Stimulated activated CD4-positive, alpha-beta T cell treated with anti-CD3 and anti-CD28 coated beads, Interleukin-1b, Interleukin-23, amount 100 ng/mL, for 1 hour (primary cell): ENCODE measurements at places on chromosomes 3 and 15.

DNA sequence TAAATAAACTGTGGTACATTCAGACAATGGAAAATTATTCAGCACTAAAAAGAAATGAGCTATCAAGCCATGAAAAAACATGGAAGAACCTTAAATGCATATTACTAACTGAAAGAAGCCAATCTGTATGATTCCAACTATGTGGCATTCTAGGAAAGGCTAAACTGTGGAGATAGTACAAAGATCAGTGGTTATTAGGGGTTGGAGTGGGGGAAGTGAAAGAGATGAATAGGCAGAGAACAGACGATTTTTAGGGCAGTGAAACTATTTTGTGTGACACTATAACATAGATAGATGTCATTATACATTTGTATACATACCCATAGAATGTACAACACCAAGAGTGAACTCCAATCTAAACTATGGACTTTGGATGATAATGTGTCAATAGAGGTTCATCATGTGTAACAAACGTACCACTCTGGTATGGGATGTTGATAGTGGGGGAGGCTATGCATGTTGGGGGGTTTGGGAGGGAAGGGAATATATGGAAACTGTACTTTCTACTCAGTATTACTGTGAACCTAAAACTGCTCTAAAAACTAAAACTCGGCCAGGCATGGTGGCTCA lies 29.0 kb downstream of the RAB27A start:
- DNase-seq: no peak

DNA sequence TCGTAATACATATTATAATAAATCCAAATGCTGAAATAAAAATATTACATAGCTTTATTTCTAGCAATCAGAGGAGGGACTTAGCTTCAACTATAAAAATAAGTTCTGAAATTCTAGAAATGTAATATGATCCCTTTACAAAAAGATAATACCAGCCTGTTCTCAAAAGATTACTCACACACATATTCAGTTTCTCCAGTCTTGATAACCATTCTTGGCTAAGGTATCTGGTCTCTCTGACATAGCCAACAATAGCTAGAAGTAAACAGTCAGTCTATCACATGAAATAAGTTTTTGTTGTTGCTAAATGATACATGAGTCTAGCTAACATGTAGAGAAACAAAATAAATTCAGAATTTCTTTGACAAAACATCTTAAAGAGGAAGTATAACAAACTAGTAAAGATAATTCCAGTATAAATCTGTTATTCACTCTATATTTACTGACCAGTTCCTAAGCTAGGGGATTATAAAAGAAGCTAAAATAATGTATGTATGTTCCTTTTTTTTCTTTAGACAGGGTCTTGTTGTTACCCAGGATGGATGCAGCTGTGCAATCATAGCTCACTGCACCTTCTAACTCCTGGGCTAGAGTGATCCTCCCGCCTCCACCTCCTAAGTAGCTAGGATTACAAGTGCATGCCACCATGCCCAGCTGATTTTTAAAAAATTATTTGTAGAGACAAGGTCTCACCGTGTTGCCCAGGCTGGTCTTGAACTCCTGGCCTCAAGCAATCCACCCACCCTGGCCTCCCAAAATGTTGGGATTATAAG lies 170.6 kb downstream of the TBL1XR1 start:
- DNase-seq: no peak

DNA sequence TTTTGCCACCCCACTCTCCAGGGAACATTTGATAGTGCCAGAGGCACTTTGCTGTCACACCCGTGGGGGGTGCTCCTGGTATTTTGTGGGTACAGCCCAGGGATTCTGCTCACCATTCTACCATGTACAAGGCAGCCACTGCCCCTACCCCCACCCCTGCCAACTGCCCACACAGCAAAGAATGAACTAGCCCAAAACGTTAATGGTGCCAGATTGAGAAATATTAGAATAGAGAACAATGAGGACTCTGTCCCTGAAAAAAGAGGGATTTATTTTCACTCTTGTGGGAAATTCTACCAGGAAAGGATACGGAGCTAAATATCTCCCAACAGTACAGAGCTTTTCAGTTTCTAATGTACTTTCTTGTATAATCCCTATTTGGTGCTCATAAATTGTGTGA lies 154.5 kb upstream of the SUCLG2 start:
- no peak for DNase-seq

GRCh38 chr3:157958457-157958856 lies 147.8 kb downstream of the SHOX2 start:
- no peak for DNase-seq

DNA sequence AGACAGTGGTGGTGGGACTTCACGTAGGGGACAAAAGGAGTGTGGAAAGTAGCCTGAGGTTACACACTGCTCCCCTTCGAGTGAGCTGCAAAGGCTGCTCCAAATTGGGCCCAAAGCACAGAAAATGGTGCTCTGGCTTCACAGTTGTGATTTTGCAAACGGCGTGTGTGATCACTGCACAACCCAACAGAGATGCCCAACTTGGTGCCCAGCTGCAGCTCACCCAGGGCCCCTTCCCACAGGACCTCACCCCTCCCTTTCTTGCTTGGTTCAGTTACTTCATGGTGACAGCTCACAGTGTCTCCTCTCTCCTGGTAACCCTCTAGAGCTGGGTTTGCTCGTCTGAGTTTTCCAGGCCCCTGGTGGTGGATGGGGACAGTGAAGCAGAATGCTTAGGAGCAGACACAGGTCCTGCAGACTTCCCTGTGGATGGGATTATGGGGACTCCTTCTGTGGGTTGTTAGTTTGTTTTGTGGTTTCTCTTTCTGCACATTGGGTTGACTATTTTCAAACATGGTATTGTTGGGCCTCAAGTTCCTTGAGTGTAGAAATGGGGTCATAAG lies 98.3 kb downstream of the TOP2B start:
- DNase-seq: no peak

DNA sequence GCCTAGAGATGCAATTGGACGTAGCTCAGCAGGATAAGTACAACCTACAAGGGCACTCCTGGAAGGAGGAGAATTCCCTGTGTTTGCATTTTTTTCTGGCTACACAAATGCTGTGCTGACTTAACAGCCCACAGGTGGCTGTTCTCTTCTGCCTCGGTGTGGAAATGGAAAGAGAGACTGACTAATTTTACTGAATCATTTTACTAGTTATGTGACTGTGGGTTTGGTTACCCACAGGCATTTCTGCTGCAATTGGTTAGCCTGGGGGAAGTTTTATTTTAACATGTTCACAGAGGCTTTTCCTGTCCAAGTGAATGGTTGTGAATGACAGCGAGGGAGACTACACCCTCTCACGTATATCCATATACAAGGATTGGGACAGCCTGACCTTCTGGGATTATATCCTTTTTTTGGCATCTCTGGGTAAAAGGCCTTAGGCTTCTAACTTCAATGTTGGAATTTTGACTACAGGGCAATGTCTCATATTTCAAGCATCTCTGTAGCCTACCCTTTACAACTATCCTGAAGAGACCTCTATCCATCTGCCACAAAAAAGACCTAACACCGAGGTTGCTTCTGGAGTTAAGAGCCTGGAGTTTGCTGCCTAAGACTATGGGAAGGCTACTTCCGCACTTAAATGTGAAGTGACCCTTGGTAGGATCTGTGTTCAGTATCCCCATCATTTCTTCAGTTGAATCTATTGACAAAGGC lies 67.2 kb upstream of the TP63 start:
- DNase-seq: no peak

DNA sequence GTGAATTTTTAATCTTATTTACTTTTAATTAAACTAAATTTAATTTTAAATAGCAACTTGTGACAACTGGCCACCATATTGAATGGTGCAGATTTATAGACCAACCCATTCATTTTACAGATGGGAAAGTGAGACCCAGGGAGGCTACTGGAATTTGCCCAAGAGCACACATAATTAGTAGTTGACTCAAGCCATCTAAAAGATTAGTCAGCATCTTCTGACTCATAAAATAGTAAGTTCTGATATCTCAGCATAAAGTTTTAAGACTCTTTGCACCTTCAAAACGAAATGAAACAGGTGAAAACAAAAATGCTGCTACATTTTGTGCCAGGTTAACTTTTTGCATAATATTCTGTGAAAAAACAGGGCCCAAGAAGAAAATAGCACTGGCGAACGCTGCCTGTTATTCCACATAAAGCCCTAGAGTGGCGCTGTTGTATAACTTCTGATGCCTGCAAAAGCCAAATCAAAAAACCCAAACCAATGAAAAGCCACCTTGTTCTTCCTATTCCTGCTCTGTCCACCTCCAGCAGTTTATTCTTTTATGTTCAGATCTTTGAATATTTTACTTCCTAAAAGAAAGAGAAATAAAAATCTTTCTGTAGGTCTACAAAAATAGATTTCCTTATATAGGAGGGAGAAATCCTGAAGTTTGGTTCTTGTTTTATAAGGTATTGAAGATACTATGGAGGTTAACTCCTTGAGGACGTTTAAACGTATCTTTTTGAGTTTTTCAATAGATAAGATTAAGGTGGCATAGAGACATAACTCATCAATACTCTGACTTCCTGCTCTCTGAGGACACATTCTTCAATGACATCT lies 62.8 kb downstream of the OTOL1 start:
- DNase-seq: no peak

DNA sequence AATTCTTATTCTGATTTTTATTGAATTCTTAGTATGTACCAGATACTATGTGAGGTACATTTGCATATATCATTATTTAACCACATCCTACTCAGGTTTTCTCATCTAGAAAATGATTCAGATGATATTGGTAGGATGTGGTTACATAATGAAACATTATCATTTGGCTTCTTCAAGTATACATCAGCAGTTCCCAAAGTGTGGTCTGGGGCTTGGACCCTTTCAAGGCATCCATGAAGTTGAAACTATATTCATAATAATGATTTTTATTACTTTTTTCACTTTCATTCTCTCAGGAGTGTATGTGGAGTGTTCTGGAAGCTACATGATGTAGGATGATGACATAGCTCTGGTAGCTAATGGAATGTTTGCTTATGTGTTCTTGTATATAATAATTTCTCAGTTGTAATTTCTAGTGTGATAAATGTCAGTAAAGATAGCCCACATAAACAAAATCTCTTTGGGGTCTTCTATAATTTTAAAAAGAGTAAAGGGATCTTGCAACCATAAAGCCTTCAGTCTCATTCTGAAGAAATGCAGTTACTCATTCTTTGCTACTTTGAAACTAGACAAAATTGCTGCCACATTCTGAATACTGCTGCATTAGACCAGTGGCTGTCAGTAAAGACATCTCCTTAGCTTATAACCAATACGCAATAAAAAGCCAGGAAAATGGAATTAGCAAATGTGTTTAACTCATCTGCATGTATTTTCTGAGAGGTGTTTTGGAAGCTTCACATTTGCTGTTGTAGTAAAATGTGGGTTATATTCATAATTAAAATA lies 95.8 kb downstream of the PPARG start:
- no peak for DNase-seq

GRCh38 chr3:117488983-117489382 lies 779.4 kb downstream of the TUSC7 start:
- DNase-seq: no peak

DNA sequence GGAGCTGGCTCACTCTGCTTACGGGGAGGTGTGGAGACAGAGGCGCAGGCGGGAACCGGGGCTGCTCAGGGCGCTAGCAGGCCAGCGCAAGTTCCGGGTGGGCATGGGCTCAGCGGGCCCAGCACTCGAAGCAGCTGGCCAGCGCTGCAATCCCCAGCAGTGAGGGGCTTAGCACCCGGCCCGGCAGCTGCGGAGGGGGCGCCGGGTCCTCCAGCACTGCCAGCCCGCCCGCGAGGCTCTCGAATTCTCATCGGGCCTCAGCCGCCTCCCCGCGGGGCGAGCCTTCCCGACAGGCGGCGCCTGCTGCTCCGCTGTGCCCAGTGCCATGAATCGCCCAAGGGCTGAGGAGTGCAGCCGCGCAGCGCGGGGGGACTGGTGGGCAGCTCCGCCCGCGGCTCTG lies 78.6 kb upstream of the MITF start:
- DNase-seq: no peak

DNA sequence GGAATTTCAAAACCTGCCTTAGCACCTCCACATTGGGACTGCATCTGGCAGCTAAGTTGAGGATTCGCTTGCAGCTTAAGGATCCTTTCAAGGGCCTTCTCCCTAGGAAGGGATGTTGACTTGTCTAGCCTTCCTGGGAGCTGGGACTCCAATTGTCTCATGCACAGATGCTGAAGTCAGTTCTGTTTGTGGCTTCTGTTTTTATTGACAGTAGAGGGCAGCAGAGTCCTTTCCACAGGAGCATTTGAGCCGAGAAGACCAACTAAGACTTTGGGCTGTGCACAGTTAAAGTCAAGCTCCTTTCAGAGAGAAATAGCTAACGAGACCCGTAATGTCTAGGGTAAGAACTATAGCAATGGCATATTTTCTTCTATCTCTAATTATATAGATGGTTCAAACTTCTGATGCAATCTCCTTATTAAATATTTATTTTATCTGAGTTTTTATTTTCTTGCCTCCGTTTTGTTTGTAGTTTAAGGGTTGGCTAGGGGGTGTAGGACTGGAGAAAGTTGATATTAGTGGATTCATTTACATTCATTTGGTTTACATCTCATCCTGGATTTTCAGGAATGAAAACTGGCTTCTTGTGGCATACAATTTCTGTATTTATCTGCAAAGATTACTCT lies 59.7 kb upstream of the KBTBD8 start:
- no peak for DNase-seq

DNA sequence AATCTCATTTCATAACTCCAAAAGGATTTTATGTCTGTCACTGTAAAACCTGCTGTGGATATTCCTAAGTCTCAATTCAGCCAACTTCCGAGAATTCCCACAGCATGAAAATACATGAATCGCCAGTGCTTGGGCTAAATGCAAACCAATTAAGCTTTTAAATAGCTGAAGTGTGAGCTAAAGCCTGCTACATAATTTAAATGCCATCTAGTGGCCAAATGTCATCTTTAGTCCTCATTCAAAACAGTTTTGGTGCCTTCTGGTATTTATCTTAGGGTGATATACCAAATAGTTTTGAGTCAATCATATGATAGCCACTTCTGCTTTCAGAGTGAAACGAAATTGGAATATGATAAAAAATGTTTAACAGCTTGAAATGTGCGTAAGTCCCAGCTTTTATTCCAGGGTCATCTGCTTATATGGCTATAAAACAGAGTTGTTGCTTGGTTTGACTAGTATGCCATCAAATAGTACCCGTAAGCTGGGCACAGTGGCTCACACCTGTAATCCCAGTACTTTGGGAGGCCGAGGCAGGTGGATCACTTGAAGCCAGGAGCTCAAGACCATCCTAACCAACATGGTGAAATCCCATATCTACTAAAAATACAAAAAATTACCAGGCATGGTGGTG lies 41.8 kb upstream of the CCNL1 start:
- no peak for DNase-seq

- no peak for DNase-seq
Measured at GRCh38 chr15:68386587-68387288, 45.2 kb downstream of the ITGA11 start.

GRCh38 chr15:73691396-73691795 lies 7.2 kb downstream of the CD276 start:
- no peak for DNase-seq

- DNase-seq: no peak
Measured at GRCh38 chr3:110227991-110228390, 843.6 kb upstream of the NECTIN3 start.
